Frontal cortex (tissue), 4 donors: ENCODE measurements at places on chromosomes 16 and 17. TPM values are rescaled to one million over a fixed set of nuclear protein-coding genes. Genes with fewer than 3 reads are reported as not detected.
A peak's percentile ranks its signal among the peaks of the same experiment; 100 is the strongest.

Gene MYCBPAP
- total RNA-seq, result 0.82 TPM

Gene EVPLL
- total RNA-seq, result not detected

GRCh38 chr16:71700831-71701230 is 23.7 kb downstream of the PHLPP2 start:
- no peak for DNase-seq

DNA sequence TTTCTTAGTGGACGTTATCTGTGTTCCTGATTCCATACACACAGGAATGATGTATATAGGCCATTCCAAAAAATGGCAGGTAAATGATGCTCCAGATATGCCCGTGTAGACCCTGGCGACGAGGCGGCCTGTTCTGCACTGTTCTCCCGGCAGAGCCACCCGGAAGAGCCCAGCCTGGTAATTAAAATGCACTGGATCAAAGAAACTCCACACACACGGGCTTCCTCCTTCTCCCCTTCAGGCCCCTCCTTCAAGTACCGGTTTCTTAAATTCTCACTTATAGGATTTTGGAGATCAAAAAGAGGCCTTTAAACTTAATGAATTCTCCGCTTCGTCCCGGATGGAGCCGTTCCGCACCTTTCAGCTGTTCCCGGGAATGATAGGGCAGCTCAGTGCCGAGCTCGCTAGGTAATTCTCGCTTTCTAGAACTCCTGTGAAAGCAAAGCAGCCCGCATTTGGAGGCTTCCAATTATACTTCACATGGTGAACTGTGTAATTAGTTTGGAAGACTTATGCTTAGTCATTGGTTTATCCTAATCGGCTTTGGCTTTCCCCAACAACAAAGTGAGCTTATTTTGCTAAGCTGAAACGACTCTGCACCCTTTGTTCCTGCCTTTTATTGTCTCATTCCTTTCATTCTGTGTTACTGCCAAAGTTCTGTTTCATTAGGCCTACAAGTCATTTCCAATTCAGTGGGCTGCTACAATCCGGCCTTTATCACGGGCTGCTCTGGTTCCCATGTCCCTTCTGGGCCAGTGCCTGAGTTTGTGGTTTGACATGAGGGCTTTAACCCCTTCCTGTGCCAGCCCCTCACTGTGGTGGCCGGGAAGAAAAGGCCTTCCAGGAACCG is 150.0 kb downstream of the MSI2 start:
- DNase-seq, result peak; percentile 24

Gene YBX2
- total RNA-seq, result 1.2 TPM

DNA sequence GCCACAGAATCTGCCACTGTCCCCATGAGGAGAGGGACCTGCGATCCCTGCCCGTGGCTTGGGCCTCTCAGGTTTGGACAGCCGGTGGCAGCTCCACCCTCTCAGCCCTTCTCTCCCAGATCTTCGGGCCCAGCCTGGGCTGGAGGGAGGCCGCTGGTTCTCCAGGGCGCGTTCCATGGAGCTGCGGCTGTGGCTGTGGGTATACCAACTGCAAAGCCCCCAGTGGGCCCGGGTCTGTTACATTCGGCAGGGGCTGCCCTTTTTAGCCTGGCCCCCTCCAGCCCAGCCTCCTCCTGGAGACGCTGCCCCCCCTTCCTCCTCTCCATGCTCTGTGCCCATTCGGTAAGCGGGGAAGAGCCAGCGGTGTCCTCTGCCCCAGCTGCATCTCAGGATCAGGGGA is 64.7 kb upstream of the ZNF469 start:
- no peak for DNase-seq

Gene SYCE1L
- 1.2 TPM for total RNA-seq

DNA sequence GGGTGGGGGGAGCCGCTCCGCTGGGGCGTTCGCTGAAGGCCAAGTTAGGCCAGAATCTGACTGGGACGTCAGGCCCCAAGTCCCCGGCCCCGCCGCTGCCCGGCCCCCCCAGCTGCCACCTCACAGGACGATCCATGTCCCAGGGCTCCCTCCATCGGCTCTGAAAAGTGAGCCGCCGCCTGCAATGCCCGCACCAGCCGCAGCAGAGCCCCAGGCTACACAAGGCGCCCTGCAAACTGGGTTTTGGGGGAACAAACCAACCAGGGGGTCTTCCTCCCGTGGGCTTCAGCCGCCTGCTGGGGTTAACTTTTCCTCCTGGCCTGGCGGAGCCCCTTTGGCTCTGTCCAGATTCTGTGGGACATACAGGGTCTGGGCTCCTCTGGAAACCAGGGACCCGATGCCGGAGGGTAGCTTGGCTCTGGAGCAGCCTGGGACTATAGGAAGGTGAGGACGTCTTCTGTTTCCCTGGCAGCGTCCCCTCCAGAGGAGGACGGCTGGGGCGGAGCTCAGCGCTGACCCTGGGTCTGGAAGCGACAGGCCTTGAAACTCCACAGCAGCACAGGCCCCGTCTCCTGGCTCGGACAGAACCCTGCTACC is 835 bp downstream of the NME4 start:
- peak; percentile 72 for DNase-seq

DNA sequence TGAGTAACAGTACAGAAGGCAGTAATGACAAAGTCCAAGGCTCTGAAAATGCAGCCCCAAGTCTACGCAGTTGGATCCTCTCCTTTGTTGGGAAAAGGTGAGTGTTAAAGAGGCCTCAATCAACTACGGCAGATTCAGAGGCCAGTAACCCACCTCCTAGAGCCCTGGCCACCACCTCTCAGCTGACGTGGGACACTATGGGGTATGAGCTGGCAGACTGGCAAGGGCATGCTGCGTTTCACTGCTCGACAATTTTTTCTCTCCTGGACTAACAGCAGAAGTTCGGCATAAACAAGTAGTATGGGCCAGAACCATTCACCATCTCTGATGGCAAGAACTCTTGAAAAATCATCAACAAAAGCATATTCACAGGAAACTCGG is 17.2 kb downstream of the NCBP3 start:
- DNase-seq, result no peak
